ENCODE measurements at places on chromosomes 12 and 14.

GRCh38 chr12:116066381-116067230 is 210.9 kb downstream of the MED13L start:
- DNase-seq: no peak

DNA sequence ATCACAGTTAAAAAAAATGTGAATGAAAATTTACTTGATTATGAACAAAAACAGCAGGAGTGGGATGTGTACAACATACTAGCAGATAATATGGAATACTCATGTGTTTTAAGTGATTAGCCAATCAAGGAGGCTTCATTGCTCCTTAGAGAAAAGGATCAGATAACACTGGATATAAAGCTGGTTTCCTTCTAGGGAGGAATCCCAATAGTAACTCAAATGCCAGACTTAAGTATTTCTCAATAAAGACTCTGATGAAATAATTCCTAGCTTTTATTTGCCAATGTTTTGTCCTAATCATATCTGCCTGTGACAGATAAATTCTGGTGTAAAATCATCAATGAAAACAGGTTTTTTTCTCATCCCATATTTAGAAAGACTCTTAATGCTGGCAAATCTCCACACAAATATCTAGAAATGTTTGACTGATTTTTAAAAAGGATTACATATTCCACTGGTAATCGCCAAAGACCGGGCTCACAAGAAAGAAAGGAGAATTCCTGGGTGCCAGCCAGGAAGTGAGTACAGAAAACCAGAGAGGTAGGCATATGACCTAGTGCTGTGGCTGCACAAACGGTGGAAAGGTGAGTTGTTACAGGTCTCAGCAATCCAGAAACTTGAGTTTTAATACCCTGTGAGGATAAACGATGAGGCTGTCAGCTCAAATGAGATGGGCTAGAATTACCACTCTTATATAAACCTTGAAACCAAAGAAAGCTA is 108.6 kb upstream of the TTC7B start:
- DNase-seq: no peak

DNA sequence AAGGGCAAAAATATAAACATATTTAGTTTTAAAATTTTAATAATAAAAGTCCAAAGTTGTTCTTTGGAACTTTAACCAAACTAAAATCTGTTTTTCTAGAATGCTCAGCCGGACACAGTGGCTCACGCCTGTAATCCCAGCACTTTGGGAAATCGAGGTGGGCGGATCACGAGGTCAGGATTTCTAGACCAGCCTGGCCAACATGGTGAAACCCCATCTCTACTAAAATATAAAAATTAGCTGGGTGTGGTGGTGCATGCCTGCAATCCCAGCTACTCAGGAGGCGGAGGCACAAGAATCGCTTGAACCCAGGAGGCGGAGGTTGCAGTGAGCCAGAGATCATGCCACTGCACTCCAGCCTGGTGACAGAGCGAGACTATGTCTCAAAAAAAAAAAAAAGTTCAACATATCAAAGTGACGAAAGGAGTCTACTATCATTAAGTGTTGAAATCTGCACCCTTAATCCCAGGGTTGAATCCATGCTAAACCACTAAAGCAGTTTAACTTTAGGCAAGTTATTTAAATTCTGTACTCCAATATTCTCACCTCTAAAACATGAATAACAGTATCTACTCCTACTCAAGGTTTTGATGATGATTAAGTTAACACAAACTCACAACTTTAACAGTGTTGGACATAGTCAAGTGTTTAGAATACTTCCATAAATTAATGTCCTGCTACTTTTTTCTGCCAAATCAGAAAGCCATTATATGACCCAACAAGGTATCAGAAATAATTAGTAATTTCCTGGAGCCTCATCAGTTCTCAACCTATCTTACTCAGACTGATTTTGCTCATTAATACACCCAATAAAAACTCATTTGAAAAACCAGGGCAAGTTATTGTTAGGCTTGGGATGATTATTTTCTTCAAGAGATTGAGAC is 11.0 kb downstream of the HNRNPC start:
- no peak for DNase-seq

DNA sequence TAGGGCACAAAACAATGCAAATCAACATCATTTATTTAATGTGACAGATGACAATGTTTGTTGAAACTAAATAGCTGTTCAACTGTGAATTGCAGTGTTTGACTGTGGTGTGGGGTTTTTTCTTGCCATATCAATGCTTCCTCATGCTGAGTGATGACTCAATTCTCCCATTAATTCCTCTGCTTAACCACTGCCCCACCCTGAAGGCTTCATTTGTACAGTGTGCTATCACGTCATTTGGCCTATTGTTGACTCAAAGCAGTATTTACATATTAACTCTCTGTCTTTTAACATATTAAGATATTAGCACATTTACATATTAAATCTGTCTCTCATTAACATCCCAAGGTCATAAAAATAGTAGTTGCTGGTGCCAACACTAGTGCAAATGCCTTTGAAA is 164.8 kb upstream of the NRXN3 start:
- DNase-seq: no peak

GRCh38 chr14:34013721-34014060 is 62.8 kb upstream of the EGLN3 start:
- DNase-seq: no peak

Data from mesothelial cell of epicardium (in vitro differentiated cells).